ENCODE measurements at places on chromosomes 4 and X.

- no peak for DNase-seq
These were observed 30.0 kb downstream of the TRMT44 start for GRCh38 chr4:8470451-8471024.

DNA sequence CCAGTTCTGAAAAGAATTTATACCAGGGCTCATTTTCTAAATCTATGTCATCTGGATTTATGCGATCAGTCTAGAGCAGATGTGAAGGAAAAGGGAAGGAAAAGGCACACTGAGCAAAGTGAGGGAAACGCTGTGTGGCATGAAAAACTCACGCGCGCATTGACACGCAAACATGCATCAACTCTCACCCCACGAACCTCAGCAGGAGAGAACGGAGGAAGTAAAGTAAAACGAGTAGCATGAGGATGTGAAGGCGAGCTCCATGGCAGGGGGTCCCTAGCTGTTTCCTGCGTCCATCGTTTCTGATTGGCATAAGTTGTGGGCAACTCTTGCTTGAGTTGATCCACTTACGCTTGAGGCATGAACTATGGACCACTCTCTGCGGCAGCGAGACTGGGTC is 102.8 kb upstream of the PDLIM3 start:
- DNase-seq = no peak

GRCh38 chr4:41719417-41719816 is 29.1 kb downstream of the PHOX2B start:
- DNase-seq = no peak

- no peak for DNase-seq
These were observed 23.6 kb upstream of the YTHDC1 start for GRCh38 chr4:68373513-68373912.

GRCh38 chr4:42954963-42955669 is 62.6 kb downstream of the GRXCR1 start:
- no peak for DNase-seq

DNA sequence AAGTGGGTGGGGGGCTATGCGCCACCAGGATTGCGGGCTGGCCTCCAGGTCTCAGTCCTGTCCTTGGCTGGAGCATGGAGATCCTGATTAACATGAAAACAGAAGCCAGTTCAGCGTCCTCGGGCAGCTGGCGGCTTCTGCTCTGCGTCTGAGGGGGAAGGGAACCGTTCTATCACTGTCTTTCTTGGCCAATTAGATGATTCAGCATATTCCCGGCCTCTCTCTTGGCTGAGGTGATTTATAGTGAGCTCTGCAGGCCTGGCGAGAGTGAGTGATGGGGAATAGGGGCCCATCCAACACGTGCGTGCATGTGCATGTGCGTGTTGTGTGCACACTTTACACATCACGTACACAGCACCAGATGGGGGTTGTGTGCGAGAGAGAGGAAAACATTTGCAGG is 145.8 kb upstream of the ATP6AP2 start:
- DNase-seq = no peak

Measured in KG1 (cell line).